ENCODE measurements at places on chromosomes 2 and 18.
A peak's percentile ranks its signal among the peaks of the same experiment; 100 is the strongest.

DNA sequence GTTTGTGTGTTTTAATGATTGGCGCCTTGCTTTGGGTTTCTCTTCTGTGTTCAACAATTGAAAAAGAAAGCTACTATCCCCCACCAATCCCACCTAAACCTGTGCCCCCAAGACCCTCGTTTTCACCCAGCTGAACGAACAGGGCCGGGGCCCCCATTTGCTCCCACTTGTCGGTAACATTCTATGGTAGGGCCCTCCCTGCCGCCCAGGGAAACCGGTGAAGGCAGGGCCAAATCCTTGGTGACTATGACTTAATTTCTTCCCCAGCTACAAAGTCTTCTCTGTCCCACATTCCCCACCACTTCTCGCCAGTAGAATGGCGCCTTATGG is 598 bp upstream of the SNRNP200 start:
- no peak for DNase-seq

GRCh38 chr2:64697297-64698176 is 43.8 kb upstream of the SERTAD2 start:
- no peak for DNase-seq

DNA sequence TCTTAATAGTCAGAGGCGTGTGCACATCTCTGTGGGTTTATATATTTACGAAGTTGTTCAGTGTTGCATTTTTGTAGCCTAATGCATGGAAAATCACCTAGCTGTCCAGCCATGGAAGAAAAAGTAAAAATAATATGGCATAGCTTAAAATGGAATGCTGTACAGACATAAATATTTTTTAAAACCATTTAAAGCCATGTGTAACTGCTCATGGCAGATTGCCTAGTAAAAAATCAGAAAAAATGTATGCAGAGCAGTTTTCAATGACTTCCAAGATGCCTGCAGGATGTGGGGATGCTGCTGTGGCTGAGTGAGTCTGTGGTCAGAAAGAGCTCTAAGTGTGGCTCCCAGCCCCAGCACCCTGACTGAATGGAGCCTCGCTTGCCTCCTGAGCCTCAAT is 64.8 kb upstream of the ALKAL2 start:
- DNase-seq, result no peak

DNA sequence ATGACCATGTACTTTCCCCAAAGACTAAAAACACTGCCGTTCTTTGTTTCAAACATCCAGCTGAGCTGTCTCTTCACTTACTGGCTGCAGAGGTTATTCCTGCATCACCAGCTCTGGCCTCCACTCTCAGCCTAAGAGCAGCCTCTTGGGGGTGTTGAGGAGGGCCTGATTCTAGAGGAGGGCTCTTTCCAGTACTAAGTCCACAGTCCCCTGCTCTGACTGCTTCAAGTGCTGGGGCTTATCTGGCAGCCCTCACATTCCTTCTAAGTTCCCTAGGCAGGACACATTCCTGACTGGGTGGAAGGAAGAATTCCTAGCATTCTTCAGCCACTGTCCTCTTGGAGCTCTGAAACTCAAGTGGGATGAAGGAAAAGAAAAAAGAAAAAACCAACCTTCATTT is 32.9 kb upstream of the EHBP1 start:
- no peak for DNase-seq

DNA sequence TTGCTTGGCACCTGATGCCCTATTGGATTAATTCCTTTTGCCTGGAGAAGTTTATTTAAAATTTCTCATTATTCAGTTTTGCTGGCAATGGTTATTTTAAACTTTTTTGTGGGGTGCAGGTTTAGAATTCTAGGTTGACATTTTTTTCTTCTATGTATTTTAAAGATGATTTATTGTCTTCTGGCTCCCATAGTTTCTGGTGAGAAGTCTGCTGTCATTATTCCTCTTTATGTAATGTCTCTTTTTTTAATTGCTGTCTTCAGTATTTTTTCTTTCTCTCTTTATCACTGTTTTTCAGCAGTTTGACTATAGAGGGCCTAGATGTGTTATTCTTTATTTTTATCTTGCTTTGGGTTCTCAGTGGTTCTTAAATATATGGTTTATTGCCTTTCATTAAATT is 182.2 kb upstream of the STON1 start:
- DNase-seq, result no peak

DNA sequence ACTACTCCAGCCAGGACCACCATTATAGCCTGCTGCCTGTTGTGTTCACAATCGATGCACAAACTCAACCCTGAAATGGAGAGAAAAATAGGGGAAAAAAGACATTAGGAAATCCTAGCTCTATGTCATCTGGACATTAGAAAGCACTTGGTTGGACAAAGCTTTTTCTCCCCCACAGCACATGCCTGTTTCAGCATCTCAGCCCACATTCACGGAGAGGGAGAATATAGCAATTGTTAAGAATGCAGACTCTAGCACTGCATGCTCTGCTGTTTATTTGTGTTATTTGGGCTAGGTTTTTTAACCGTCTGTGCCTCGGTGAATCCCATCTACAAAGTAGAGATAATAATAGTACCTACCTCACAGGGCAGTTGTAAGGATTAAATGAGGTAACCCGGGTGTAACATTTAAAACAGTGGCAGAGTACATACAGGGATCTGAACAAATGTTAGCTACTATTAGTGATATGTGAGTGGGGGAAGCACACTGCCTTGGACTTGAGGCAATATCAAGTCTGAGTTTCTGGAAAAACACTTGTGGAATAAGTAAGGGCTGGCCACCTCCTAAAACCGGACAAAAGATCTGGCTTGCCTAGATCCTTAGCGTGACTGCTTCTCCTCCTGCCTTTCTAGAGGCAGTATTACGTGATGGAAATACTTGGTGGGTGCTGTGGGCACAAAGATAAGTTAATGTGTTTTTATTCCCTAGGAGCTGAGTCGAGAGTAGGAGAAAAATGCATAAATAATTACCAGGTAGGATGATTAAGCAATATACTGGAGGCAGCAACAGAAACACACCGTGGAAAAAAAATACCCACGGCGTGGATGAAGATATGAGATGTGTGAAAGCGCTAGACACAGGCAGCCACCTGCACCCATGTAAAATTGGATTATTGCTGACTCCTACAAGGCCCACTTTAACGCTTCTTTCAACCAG is 1.0 kb upstream of the PPP1CB start:
- DNase-seq, result no peak

GRCh38 chr18:50849419-50849821 is 29.5 kb upstream of the ME2 start:
- no peak for DNase-seq

GRCh38 chr2:5691221-5691984 is 781 bp upstream of the SOX11 start:
- no peak for DNase-seq

- DNase-seq, result peak; percentile 51
These were observed 88.0 kb downstream of the COMMD1 start for GRCh38 chr2:61993422-61994024.

- DNase-seq, result no peak
These were observed 83.1 kb upstream of the RBM44 start for GRCh38 chr2:237715459-237715947.

- no peak for DNase-seq
These were observed 8.7 kb upstream of the SNORC start for GRCh38 chr2:232861353-232861752.

DNA sequence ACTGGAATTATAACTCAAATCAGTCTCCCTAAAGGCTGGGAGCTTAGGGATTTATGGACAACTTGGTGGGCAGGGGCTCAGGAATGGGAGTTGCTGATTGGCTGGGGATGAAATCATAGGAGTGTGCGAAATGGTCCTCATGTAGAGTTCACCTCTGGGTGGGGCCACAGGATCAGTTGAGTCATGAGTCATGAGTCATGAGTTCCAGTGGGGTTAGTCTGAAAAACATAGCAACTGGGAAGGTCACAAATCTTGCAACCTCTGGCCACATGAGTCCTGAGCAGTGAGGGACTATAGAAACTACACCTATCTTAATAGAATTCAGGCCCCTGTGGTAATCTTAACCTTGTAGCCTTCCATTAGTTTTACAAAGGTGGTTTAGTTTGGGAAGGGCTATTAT is 383.3 kb downstream of the RBM43 start:
- no peak for DNase-seq

GRCh38 chr2:234341306-234341985 is 155.4 kb downstream of the ARL4C start:
- no peak for DNase-seq

Data from GM20000 (cell line).